Retina (tissue), 1 donor: ENCODE measurements at places on chromosomes 3 and 15.

GRCh38 chr3:122800031-122800430, 5.2 kb downstream of the SLC49A4 start:
- no peak for DNase-seq

- no peak for DNase-seq
Observed at GRCh38 chr3:9863058-9863772, 16.8 kb downstream of the CIDEC start.

- DNase-seq, result no peak
Observed at GRCh38 chr15:55403531-55403930, 4.6 kb downstream of the CCPG1 start.

- no peak for DNase-seq
Observed at GRCh38 chr15:53506370-53506769, 253.1 kb downstream of the WDR72 start.

GRCh38 chr15:39961051-39961450, 27.1 kb downstream of the EIF2AK4 start:
- DNase-seq, result no peak
